ENCODE measurements at places on chromosomes 12 and 14.

GRCh38 chr14:84819528-84819927 lies 710.4 kb upstream of the FLRT2 start:
- no peak for DNase-seq

DNA sequence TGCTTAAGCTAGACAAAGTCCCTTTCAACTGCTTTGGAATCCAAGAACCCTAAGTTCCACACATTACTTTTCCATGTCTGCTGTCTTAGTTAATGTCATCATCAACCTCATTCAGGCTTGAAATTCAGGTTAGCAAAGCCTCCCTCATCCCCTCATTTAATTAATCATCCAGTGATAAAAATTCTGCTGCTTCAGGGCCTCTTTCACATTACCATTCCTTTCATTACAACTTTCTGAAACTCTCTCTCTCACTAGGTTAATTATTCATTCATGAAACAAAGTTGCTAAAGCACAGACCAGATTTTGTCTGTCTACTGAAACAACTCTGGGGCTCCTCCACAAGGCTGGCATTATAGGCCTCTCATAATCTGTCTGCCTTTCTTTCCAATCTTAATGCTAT lies 9.4 kb upstream of the VTI1B start:
- DNase-seq: no peak

DNA sequence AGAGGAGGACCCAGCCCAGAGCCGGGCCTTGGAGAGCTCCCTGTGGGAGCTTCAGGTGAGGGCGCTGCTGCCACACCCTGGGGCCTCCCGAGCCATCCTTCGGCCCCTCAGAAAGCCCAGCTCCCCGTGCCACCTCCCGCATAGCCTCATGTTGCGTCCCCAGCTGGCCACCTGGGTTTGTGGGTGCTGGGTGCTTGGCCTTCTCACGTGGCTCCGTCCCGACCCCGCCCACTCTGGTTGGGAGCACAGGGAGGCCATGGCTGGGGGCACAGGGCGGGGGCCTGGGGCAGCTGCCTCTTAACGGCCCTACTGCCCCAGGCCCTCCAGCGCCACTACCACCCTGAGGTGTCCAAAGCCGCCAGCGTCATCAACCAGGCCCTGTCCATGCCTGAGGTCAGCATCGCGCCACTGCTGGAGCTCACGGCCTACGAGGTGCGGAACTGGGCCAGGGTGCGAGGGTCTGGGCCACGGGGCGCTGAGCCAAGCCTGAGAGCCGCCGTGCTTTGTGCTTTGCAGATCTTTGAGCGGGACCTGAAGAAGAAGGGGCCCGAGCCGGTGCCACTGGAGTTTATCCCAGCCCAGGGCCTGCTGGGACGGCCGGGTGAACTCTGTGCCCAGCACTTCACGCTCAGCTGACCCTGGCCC lies 7.6 kb downstream of the NOC4L start:
- no peak for DNase-seq

GRCh38 chr12:54359762-54360351 lies 4.4 kb downstream of the GPR84 start:
- DNase-seq: no peak

DNA sequence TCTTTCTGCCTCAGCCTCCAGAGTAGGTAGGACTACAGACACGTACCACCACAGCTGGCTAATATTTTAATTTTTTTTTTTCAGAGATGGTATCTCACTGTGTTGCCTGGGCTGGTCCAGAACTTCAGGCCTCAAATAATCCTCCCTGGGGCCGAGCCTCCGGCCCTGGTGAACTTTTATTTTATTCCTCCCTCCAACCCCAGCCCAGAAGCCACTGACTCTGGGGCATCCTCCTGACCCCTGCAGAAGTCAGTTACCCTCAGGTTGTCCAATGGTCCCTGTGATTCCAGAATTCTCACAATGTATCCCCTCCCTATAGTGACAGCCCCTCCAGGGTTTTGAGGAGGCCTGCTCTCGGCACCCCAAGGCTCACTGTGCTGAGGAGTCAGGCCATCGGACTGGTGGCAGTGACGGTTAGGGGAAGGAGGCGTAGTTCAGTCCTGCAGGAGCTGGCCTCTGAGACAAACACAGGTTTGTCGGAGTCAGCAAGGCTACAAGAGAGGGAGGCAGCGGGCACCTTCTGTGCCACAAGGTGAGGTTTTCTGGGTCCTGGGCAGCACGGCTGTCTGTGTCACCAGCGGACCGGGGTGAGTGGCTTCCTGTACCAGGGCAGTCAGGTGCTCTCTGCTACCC lies 19.4 kb upstream of the FIGNL2 start:
- no peak for DNase-seq

DNA sequence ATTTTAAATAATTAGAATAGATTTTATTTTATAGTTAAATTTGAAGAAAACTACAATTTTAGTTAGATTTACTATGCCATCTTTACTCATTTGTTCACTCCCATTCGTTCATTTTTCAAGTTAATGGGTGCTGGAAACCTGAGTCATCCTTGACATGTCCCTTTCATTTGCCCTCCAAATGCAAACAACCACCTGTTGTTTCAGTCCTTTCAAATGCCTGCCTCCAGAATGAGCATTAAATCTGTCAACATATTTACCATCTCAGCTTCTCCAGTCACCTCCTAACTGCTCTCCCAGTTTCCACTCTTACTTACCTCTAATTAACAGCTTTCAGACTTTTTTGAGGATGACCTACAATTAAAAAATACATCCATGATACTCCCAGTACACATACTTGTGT lies 375.5 kb downstream of the RAD51B start:
- no peak for DNase-seq

DNA sequence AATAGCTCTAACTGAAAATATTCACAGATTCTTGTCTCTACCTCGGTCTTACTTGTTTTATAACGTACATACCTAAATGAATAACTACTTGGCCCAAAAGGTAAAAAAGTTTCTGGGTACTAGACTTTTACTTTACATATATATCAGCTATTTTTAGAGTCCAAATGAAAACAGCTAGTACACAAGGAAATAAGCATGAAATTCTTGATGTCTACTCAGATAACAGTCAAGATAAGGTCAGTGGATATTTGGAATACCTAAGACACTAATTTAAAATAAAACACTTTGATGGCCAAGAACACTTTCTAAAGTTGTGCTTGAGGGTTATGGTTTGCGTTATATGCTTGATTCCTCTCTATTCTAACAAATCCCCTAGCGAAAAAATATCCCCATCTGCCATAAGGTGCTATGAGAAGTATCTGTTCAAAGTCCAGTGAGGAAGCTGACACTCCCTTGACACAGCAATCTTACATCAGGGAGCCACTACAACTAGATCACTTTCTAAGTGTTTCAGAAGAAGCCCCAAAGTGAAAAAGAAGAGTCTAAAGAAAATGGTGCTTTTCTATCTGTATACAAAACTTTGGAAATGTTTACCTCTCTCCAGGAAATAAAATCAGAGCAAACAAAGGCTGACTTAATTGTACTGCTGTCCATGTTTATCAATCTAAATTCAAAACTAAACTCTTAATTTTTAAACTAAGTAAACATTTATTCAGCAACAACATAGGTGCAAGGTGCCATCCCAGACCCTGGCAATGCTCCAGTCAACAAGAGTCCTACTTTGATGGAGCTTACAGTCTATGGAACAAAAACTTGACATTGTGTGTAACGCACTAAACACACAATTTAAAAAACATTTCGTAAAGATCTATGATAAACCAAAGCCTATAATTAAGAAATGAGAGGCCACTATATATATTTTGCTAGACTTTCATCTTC lies 11.7 kb downstream of the PTPN21 start:
- DNase-seq: no peak

DNA sequence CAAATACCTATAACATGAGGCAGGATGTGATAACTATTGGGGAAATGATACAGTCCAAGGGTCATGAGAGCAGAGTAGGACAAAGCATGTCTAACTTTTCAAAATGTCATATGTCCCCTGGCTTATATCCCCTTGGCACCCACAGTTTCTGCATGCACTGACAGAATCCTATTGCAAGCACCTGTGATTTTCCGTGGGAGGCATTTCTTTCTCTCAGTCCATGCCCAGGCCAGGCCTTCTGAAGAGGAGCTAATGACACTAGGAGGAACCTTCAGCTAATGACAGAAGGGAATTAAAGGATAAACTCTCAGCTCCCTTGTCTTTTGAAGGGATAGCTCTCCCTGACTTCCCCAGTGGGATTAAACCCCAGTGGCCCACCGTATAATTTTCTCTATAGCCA lies 249.2 kb downstream of the TTC6 start:
- DNase-seq: no peak

- DNase-seq: no peak
Measured at GRCh38 chr14:67553547-67553946, 20.5 kb downstream of the PLEKHH1 start.

DNA sequence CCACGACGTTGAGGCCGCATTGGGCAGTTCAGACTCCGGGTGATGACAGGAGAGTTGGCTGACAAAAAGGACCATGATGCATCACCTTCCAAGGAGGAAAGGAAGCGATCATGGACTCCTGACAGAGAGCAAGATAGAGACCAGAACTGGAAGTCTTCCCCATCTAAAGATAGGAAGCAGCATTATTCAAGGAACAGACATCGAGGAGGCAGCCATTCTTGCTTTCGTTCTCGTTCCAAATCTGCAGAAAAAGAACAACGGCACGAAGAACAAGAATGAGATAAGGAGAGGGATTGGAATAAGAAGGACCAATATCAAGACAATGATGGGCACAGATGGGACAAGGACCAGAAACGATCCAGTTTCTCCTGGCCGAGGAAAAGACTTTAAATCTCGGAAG lies 27.1 kb upstream of the KRT77 start:
- DNase-seq: no peak

DNA sequence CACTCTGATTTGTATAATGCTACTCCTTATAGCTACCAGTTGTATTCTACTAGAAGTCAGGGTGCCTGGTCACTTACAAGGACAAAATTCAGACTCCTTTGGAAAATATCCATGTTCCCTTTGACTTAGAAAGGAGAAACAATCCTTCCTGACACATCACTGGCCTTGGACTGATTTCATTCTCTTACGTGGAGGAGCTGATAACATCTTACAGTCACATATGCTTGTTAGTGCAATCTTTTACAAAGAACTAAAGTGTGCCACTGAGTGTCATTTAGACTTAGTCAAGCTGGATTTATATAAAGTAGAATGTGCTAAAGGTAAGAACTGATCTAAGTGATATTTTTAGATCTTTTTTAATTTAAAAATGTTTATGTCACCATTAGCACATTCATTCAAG lies 131.0 kb upstream of the TMTC2 start:
- DNase-seq: no peak

GRCh38 chr12:109592195-109592904 lies 18.8 kb downstream of the MVK start:
- no peak for DNase-seq

DNA sequence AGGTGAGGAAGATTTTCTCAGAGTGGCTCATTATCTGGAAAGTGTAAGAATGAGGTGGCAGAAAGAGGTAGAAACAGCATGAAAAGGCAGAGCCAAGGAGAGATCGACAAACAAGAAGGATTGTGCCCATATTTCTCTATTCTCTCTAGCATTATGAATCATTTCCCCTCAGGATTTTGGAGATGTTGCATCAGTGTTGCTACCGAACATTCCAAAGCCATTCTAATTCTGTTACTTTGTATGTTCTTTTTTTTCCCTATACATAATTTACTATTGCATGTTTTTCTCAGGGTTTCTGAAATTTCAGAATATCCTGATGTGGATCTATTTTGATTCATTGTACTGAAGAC lies 61.4 kb downstream of the KICS2 start:
- no peak for DNase-seq

DNA sequence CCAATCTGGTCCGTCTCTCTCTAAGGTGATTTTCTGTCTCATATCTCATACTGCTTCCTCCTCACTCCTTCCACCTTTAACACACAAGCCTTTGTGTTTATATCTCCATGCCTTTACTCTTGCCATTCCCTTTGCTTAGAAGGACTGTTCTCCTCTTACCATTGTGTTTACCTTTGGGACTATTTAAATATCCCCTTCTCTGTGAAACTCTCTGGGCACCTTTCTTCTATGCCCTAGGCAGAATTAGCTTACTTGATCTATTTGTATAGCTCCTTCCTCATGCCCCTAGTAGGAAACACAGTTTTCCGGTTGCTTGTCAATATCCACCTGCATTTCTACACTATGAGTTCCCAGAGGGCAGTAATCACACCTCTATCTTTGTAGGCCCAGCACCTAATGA lies 3.9 kb upstream of the AMHR2 start:
- no peak for DNase-seq

DNA sequence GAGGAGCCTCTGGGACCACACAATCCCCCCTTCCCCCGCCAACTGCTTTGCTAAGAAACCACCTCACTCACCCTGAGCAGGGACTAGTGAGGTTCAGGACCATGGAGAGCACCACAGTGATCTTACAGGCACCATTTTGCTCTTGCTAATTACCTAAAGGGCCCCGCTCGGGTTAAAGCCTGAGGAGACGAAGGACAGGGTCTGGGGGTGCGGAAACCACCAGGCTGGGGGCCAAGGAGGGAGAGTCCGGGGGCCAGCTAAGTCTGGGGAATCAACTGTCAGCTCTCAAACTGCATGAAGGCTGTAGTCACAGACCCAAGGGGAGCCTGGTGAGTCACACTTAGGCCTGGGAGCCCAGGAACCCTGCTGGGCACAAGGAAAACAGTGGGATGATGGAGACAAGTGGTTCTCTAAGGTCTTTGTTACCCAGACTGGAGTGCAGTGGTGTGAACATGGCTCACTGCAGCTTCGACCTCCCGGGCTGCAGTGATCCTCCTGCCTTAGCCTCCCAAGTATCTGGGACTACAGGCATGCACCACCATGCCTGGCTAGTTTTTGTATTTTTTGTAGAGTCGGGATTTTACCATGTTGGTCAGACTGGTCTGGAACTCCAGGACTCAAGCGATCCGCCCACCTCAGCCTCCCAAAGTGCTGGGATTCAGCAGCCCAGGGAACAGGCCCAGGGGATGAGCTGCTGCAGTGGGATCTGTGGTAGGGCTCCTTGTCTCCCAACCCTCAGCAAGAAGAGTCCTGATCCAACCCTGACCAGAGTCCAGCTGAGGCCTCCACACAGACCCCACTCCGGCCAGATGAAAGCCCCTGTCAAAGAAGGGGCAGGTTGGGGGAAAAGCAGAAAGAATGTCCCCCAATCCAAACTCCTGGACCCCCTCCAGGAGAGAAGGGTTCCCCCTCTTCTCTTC lies 98.8 kb downstream of the CALM1 start:
- no peak for DNase-seq

GRCh38 chr14:54809767-54810166 lies 92.9 kb downstream of the GCH1 start:
- DNase-seq: no peak

DNA sequence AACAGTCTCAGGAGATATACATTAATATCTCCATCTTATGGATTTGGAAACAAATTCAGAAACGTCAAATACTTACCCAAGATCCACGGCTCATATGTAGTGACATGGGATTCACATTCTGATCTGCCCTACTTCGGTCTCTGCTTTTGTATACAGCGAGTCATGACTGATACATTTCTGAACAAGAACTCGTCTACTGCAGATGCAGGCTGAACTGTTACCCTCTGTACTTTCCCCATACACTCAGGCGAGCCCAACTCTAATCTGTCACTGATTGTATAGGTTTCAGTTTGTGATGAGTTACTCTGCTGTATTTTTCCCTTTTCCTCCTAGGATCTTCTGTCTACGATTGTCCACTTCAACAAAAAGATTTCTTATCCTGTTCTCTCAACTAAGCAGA lies 441.6 kb downstream of the CCDC91 start:
- no peak for DNase-seq
